ENCODE measurements at places on chromosomes 7 and 10.

GRCh38 chr7:102914585-102914984 is 1.8 kb downstream of the LRRC17 start:
- no peak for DNase-seq

- DNase-seq = no peak
These were observed 96.2 kb downstream of the GLCCI1 start for GRCh38 chr7:8064828-8065227.

DNA sequence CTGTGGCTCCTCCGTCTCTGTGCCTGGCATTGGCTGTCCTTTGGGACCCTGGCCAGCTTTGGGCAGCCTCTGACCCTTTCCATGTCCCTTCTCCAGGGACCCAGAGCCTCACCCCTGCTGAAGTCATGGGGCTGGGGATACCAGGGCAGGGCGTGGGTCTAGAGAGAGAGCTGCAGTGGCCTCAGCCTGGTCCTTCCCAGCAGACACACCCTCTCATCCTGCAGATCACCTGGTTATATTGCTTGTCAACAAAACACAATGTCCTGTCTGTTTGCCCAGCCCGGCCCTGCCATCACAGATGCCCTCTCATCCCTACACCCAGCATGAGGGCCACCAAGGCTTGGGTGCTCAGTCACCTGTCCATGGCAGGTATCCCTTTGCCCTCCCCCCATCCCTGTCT is 1.8 kb downstream of the MUC17 start:
- no peak for DNase-seq

DNA sequence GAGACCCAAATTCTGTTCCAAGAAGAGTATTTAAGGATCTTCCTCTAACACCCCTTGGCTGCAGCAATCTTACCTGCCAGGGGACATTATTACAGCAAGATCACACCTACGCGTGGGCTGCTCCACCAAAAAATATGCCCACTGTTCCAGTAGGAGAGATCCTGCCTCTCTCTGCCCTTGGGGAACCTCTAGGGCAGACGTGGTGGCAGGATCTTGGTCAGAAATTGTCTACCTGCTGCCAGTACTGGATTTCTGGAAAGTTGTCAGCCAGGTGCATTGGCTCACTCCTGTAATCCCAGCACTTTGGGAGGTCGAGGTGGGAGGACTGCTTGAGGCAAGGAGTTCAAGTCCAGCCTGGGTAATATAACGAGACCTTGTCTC is 259.0 kb downstream of the CALN1 start:
- no peak for DNase-seq

GRCh38 chr7:38744746-38745145 is 113.6 kb upstream of the AMPH start:
- DNase-seq = no peak

GRCh38 chr7:128867241-128867640 is 4.6 kb downstream of the ATP6V1F start:
- DNase-seq = no peak

DNA sequence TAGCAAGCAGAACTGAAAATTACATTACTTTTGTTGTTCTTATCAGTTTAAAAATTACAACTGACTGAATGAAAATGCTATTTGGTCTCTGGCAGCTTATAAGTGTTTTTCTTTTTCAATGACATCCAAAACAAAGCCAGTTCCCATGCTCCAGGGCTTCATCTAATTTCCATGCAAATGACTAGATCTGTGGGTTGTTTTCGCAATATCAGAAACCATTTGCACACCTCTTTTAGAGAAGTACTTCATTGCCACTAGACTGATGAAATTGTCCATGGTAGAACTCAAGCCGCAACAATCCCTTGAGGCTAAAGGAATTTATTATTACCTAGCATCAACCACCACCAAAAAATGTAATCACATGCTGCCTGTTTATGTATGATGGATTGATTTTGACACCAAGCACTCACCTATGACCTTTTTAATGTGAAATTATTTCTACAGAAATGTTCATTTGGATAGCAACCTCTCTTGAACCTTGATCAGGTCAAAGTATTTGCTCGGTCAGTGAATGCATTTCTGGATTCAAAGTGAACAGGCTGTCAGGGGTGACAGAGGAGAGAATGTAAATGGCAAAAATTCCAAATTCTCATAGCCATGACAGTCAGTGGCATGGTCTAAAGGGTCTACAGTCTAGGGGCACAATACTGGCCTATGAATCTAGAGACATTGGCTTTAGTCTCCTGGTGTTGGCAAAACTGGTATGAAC is 769.3 kb downstream of the SORCS1 start:
- DNase-seq = no peak

DNA sequence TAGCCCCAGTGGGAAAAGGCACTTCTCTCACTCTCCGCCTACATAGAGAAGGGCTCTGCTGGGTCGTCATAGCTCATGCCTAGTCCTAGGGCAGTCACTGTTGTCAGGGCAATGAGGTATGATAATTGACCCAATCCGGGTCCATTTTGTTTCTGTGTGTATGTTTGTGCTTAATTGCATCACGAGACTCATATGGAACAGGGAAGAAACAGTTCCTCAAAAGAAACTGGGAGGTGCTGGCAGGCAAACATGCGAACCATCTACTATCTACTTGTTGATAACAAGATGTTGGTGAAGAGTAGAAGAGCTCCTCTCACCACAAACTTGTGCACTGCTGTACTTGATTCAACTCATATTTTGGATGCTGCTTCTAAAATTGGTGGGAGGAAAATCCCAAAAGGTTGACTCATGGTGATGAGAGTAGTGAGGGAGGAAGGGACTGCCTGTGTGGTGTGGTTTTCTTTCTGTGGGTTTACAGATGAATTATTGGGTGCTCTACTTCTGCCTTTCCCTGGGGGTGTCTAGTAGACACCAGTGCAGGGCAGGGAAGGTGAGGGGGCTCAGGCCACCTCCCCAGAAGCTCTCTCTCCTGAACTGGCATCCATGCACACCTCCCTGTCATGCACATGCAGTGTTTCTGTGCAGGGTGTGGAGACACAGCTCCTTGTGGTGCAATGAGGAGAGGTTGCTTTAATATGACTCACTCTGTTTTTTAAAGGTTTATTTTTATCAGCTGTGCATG is 29.4 kb downstream of the LSMEM1 start:
- DNase-seq = no peak

- no peak for DNase-seq
These were observed 88.8 kb downstream of the FOXL3 start for GRCh38 chr7:378551-379455.

Measured in stimulated activated CD4-positive, alpha-beta T cell treated with anti-CD3 and anti-CD28 coated beads, Interleukin-1b, Interleukin-23, amount 100 ng/mL, for 4 hours (primary cell).